ENCODE measurements at places on chromosomes 2 and 18.

DNA sequence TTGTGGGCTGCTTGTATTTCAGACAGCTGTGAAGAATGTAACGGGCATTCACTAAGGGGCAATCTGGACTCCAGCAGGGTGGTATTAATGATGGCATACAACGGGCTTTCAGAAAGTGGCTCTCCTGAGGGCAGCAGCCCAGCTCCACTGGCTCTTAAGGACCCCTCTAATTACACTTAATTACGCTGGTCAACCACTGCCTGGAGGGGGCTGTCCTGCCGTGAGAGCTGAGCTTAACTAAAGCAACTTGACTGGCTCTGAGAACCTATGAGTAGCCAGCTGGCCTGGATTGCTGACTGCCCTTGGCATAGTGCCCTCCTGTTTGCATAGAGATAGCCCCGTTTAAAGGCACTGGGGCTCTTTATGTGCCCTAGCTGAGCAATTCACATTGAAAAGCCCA lies 3.8 kb downstream of the LIPG start:
- DNase-seq: no peak

DNA sequence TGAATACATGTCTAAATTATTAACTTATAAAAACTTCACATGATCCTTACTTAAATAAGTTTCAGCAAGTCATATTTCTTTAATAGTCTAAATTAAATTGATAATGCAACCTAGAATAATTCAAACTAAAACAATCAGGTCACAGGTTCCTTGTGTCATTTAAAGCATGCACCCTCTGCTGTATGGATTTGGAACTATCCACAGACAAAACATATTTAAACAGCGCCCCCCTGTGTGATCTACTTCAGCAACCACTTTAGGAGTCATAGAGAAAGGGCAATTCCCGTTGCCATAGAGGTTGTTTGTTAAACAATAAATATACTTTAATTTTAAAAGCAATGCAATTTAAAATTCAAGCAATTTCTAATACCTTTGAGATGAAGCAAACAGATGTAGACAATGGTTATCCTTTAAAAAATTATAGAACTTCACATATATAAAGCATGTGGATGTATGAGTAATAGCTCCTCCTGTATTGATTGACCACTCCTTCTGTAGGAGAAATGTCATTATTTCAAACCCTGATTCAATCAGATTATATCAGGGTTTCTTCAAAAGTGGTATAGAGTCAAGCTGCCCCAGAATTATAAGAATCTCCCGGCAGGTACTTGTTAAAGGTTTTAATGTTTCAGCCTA lies 21.2 kb downstream of the GRB14 start:
- DNase-seq: peak; percentile 77

DNA sequence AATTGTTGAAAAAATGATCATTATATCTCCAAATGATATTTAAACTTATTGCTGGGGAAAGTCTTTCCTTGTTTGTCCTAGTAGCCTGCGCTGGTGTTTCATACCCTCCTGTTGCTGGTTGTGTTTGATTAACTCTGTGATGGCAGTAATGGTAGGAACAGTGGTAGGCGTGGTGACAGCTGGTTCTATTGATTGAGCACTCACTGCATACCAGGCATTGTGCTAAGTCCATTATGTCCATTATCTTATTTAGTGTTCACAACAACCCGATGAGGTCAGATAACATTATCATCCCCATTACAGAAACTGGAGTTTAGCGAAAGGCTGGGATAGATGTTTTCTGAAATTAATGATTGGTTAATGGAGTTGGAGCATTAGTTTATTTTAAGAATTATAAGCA lies 77.8 kb upstream of the STON1 start:
- DNase-seq: no peak

DNA sequence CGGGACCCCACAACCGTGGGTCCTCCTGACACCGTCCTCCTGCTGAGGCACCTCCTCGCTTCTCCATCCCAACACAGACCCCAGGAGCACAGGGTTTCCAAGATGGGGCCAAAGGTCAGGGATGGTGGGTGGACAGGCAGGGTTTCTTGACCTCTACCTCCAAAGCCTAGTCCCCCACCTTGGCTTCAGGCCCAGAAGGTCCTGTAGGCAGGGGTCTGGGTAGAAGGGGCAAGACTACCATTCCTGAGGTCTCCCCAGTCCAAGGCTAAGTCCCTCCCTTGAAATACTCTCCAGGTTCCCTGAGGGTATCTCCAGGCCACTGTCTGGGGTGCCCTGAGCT lies 7.1 kb downstream of the CYP26B1 start:
- no peak for DNase-seq

GRCh38 chr2:53220969-53221368 lies 546.6 kb upstream of the CHAC2 start:
- no peak for DNase-seq

DNA sequence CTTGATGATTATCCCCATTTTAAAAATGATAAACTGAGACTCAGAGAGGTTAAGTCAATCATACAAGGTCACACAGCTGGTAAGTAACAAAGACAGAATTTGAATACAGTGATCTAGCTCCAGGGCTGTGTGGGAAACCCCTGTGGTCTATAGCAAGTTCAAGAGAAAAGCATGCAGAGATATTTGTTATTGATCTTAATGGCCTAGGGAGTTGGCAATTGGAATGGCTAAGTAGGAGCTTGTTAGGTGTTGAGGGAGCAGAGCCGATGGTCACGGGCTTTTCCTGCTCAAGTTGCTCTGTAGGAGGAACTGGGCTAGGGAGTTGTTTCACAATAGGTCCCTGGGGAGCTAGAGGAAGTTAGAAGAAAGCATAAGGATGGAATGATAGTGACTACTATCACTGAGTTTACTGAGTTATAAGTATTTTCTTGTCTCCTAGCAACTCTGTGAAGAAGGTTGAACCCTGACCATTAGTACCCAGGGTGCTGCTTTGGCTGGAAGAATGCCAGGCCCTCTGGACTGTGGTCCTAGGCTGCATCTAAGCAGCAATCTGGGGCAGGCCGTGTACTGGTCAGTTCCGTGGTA lies 30.0 kb downstream of the RNF125 start:
- peak; percentile 50 for DNase-seq

GRCh38 chr2:240472078-240472790 lies 36.8 kb downstream of the GPC1 start:
- no peak for DNase-seq

- DNase-seq: no peak
These were observed 66.0 kb downstream of the PAX3 start for GRCh38 chr2:222232839-222233238.

- DNase-seq: no peak
These were observed 2184.6 kb upstream of the PIK3C3 start for GRCh38 chr18:39770399-39770798.

- DNase-seq: no peak
These were observed 305.8 kb downstream of the TSN start for GRCh38 chr2:122061206-122061605.

DNA sequence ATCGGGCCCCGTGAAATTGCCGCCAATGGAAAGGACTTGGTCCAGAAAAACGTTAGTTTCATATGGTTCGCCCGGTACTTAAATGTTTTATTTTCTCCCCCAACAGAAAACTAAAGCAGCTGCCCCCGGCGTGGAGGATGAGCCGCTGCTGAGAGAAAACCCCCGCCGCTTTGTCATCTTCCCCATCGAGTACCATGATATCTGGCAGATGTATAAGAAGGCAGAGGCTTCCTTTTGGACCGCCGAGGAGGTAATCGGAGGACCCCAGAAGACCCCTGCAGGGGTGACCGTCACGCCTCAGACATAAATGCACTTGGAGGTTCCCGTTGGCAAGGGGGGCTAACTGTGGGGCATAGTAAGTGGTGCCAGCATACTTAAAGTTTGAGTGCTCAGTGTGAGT lies 742 bp downstream of the RRM2 start:
- DNase-seq: peak; percentile 16

DNA sequence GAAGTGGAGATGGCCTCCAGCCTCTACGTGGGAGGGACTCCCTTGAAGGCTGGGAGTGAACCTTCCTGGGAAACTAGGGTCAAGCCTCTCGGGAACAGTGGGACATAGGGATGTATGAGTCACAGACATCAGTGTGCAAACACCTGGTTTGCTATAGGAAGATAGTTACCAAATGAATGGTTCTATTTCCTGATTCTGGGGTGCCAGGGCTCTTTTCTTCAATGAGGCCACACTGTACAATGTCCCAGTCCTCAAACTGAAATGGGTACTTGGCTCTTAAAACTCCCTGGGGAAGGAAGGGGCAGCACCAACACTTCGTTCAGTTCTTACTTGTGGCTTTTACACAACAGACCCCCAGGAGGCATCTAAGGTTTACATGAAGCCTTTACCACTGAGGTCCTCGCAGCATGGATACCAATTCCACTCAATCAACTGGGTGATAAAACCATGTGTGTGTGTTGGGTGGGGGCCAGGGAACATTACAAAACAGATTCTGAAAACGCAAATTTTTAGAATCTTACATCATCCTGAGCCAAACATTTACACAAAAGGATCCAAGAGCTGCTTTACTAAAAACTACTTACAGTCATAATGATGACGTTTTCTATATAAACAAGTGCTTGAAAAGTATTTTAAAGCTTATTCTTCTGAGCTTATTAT lies 10.4 kb downstream of the ERFE start:
- DNase-seq: peak; percentile 94

- DNase-seq: peak; percentile 11
These were observed 40.9 kb downstream of the GATA6 start for GRCh38 chr18:22210311-22210754.

DNA sequence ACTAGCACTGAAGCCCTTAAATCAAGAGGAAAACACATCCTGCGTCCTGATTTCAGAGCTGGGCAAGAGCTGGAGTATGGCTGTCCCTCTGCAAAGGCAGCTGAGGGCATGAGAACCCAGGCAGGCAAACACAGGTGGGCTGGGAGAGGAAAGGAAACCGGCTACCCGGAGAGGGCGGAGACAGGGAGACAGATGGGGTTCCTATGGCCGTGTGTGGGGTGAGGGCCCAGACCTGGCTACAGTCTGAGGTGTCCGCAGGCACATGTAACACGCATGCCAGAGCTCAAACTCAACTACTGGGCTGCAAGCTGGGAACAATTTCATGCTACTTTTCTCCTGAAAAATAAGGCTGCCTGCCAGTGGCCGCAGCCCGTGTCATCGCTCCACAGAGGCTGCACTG lies 2.7 kb downstream of the COPS9 start:
- DNase-seq: no peak

All from foreskin fibroblast (primary cell).